Stimulated activated CD8-positive, alpha-beta memory T cell treated with anti-CD3 and anti-CD28 coated beads, Interleukin-2, amount 100 ng/mL, for 1 hour (primary cell): ENCODE measurements at places on chromosomes 12 and 14.

DNA sequence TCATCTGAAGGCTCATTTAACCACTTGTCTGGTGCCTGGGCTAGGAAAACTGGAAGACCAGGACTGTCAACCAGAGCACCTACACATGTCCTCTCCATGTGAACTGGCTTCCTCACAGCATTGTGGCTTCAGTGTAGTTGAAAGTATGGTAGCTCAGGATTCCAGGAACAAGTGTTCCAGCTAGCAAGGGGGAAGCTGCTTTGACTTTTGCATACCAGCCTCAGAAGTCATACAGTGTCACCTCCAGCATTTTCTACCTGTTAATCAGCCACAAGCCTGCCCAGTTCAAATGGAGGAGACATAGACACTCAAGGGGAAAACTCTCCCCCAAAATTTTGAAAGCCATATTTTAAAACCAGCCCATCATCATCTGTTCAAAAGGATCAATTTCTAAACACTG, 212.8 kb upstream of the CAND1 start:
- no peak for DNase-seq

DNA sequence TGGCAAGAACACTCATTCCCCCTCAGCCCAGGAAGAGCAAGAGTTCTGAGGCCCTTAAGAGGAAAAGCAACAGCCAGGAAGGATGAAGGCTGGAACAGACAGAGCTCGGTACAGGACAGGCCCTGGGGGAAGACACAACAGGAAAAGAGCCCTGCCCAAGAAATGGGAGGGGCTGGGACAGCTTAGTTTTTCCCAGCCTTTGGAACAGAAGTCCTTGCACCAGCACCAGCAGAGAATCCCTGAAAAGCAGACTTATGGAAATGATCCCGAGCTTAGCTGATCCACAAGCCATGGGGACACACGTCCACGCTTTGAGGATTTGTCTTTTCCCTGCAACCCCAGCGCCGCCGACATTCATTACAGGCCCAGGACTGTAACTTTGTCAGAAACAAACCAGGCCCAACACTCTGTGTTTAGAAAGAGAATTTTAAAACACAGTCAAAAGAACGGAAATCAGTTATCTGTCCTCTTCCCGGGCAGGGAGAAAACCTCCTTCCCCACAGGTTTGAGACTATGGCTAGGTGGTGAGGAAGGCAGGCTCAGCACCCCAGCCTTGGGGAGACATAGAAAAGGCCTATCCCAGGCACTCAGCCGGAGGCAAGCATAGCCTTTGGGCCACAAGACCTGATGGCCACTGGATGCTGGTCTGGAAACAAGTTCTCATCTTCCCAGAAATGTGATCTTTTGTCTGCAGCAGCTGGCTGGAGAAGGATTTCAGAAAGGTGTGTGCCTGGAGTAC, 4.0 kb upstream of the AVIL start:
- DNase-seq = no peak

- DNase-seq = no peak
Measured at GRCh38 chr14:75969891-75970290, 11.9 kb downstream of the TGFB3 start.

DNA sequence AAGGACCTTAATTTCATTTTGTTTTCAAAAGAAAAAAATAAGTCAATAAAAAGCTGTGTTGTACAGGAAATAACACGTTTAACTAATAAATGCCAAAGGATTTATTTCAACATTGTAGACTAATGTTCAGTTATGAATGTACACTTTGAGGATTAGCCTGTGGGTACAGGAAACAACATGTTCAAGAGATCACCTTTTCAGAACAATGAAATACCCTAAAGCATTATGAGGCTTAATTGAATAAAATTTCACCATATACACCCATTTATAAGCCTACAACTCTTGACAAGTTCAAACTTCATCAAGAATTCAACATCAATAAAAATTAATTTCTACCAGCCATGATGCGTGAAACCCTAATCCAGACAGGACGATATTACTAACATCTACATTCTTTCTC, 56.6 kb upstream of the SLC6A15 start:
- no peak for DNase-seq

DNA sequence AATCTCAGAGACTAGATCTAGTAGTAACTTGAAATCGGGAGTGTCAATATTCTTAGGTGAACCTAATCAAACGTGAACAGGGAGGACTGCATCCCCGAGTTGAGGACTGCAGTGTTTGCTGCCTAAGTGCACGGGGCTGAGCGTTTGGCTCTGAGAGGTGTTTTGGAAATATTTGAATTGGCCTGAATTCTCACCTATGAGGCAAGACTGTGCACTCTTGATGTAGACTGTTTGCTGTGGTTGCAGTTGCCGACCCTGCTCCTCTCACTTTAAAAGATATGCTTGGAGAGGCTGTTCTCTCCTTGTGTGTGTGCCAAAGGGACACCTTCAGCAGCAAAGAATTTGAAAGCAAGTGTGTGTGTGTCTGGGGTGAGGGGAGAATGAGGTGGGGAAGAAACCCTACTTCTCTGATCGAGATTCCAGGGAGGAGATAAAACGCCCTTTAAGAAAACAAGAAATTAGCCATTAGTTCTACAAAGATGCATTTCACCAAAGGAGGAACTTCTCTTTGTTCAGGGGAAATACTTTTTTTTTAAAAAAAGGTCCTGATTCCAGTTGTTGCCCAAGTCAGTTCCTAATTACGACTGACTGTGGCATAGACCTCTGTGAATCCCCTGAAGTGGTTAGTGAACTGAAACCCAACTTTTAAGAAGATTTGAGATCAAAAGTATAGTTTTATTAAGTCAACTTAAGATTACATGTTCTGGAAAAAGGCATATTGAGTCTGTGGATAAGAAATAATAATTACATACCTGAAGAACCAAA, 106.6 kb downstream of the DYRK2 start:
- DNase-seq = no peak

DNA sequence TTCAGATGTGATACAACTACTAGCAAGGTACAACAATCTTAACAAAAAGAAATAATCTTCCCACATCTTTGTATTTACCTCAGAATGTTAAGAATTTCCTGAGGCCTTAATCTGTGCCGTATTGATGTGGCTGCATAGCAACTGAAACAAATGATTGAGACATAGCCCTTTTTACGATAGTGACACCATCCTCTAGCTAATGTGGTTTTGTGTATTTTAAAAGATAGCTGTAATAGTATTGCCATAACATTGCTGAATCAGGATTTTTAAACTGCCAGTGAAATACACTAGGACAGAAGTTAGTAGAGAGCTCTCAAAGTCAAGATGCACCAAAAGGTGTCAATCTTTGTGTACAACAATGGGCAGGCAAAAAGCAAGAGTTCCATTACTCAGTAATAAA, 11.9 kb downstream of the NPAS3 start:
- no peak for DNase-seq

- no peak for DNase-seq
Measured at GRCh38 chr14:44151130-44151820, 355.8 kb downstream of the FSCB start.

DNA sequence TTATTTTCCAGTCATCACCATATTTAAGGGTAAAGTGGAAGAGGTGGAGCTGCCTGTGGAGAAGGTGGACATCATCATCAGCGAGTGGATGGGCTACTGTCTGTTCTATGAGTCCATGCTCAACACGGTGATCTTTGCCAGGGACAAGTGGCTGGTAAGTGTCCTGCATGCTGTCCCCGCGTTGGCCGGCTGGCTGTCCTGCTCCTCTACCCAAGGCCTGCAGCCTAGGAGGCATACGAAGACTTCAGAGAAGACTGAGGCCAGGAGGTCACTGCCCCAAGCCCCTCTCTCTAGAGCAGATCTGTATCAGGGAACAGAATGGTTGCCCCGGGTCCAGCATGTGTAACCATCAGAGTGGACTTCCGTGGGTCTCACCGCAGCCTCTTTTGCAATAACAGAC, 77.7 kb downstream of the PRMT8 start:
- DNase-seq = no peak

DNA sequence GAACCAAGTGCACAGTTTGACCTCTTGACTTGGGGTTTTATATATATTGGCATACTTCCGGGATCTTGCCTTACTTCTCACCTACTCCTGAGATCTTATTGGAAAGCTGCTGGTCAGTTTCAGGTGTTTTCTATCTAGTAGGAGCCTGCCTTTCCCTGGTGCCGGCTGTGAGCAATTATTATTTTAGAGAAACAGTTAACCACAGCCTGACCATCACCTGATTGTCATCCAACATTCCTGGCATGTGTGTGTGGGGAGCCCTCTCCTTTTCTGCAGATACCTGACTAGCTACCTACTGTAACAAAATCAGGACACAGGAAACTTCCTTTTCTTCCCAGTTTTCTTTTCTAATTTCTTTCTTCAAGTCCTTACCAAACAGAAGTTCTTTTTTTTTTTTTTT, 220.4 kb downstream of the ATP23 start:
- DNase-seq = no peak

GRCh38 chr12:22755629-22756028, 130.7 kb downstream of the ETNK1 start:
- DNase-seq = no peak

- no peak for DNase-seq
Measured at GRCh38 chr12:45337835-45338234, 121.9 kb downstream of the ANO6 start.

DNA sequence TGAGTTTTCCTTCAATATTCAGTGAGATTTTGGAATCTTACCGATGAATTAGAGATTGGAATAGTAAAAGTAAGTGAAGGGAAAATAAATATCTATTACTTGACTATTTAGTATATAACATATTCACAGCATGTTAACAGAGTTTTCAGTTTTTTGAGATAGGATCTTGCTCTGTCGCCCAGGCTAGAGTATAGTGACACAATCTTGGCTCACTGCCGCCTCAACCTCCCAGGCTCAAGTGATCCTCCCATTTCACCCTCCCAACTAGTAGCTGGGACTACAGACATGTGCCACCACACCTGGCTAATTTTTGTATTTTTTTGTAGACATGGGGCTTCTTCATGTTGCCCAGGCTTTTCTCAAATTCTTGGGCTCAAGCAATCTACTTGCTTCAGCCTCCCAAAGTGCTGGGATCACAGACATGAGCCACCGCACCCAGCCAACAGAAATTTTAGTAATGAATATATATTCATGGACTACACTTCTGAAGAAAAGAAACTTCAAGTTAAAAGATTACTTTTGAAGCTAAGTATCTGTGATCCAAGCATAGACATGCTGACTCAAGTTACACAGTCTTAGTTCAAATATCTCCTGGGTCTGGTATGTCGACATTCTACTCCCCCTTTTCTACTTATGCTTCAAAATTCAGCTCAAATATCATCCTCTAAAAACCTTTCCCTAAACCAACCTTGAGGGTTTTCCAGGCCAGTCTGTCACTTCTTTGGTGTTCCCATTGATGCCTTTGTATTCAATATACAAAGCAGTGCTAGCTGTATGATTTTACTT, 13.8 kb downstream of the UBE2N start:
- DNase-seq = no peak

GRCh38 chr14:72559202-72559601, 334.7 kb downstream of the DPF3 start:
- no peak for DNase-seq

GRCh38 chr14:33792009-33792719, 158.7 kb downstream of the EGLN3 start:
- no peak for DNase-seq

- DNase-seq = no peak
Measured at GRCh38 chr12:1603269-1603993, 9.1 kb upstream of the FBXL14 start.

- DNase-seq = no peak
Measured at GRCh38 chr14:89393222-89393745, 23.7 kb downstream of the FOXN3 start.

DNA sequence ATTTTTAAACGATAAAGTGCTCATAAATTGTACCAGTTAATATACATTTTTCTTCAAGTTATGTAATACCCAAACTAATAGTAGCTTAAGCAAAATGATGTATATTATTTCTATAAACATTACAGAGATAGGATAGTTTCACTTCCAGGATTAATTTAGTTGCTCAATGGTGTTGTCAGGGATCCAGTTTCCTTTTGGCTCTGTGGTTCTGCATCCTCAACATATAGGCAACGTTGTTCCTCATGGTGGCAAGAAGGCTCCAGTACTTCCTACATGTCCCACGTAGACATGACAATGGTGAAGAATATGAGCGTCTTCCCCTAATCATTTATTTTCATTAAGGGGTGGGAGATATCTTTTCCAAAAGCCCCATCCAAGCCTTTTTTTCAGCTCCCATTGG, 60.7 kb upstream of the DCD start:
- no peak for DNase-seq
